ENCODE measurements at places on chromosomes 11 and 22. TPM values are rescaled to one million over a fixed set of nuclear protein-coding genes. Genes with fewer than 3 reads are reported as not detected.

- DNase-seq = no peak
Observed at GRCh38 chr11:86999859-87000753, 37.6 kb upstream of the TMEM135 start.

GRCh38 chr11:77278595-77279506, 22.6 kb downstream of the GDPD4 start:
- DNase-seq = no peak

GRCh38 chr11:58625826-58626460, 3.5 kb downstream of the CNTF start:
- no peak for DNase-seq

The TUBA8 gene
- 1.8 TPM for total RNA-seq

The MRGPRE gene
- not detected for total RNA-seq

Measured in B cell (primary cell).